ENCODE measurements at places on chromosomes 1 and 21. TPM values are rescaled to one million over a fixed set of nuclear protein-coding genes. Genes with fewer than 3 reads are reported as not detected.

Gene TLR5
- 2.2 TPM for total RNA-seq

Gene KIF2C
- 2.7 TPM for total RNA-seq

Gene EPHX1
- 86.3 TPM for total RNA-seq

Gene FCGR1A
- total RNA-seq = 2.6 TPM
